GM18507 (cell line): ENCODE measurements at places on chromosomes 5 and 9.
A peak's percentile ranks its signal among the peaks of the same experiment; 100 is the strongest.

DNA sequence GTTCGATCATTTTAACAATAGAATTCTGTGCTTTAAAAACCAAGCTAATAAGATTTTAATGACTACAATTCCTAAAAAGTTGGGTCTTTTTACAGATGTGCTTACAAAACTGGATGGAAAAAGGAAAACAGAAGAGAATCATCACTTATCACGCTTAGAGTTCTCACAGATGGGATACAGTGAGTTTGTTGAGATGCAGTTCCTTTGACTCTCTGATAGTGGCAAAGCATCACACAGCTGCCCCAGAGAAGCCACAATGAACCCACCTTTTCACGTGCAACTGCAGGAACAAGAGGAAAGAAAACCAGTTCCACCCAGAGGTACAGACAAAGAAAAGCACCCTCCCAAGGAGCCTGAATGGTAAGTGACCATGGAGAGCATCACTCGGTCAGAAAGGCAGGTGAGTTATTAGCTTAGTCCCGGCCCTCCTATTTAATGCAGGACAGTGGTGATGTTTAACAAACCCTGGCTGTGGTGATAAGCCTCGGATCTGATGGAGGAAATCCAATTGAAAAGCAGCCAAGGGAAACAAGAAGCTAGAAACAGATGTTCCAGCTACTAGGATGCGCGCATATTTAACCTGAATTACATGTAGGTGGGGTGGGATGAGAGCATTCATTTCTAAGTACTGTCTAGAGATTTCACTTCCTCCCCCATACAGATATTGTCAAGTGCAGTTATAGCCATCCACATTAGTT is 167.7 kb downstream of the TARS1 start:
- no peak for DNase-seq

GRCh38 chr9:68619636-68620035 is 79.0 kb upstream of the TMEM252 start:
- DNase-seq, result no peak

DNA sequence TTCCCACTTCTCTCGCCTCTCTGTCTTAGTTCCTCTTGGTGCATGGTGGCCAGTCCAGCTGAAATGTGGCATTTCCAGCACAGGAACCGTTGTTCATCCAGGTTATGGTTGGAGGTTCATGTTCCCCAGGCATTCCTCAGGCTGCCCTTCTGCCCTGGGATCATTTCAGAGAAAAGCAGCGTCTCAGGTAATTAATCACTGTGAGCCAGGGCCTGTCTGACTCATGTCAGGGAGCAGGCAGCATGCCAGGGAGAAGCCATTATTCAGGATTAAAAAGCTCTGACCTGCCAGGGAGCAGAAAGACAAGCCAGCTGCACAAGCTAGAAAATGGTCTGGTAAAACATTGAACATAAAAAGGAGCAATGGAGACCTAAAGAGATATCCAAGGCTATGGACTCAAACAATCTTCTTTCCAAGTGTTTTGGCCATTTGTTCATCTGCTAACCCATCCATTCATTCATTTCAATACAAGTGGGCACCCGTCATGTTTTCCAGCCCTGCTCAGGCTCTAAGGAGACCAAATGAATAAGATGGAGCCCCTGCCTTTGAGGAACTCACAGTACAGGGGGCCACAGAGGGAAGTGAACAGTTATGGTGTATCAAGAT is 241.4 kb downstream of the DRD1 start:
- DNase-seq, result no peak

DNA sequence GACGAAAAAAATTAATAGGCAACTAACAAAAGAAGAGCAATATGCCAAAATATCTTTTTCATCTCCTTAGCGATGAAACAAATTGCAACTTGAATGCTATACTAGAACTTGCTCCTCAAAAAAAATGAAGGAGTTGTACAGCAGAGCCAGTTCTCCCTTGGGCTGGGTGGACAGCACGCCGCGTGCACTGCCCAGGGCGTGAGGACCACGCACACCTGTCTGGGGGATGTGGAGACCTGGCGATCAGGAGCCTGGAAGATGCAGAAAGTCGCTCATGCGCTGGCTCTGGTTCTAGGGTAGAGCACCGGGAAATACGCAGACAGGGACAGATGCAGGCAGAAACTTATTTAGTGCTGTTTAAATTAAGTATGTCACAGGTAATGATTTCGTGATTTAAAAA is 342.0 kb upstream of the IRX4 start:
- no peak for DNase-seq

DNA sequence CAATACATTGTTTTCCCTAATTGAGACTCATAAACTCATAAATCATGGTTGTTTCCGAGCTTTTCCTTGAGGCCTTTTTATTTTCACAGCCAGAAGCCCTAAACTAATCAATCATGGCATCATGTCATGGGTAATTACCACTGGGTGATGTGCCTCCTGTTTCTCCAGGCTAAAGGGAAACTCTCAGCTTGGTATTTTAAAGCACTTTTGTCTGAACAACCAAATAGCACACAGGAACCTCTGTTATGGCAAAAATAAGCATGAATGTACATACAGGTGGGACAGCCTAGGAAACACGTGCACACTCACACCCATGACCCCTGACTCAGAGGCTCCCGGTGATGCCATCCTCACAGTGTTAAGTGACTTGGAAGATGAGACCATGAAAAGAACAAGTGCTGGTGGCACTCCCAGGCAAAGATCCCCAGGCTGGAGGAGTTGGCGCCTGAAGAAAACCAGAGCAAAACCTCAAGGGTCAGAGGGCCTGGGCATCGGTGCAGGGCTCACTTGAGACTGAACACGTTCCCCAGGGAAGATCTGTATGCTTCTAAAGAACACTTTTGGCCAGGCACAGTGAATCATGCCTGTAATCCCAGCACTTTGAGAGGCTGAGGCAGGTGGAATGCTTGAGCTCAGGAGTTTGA is 154.3 kb downstream of the ROR2 start:
- DNase-seq, result no peak

DNA sequence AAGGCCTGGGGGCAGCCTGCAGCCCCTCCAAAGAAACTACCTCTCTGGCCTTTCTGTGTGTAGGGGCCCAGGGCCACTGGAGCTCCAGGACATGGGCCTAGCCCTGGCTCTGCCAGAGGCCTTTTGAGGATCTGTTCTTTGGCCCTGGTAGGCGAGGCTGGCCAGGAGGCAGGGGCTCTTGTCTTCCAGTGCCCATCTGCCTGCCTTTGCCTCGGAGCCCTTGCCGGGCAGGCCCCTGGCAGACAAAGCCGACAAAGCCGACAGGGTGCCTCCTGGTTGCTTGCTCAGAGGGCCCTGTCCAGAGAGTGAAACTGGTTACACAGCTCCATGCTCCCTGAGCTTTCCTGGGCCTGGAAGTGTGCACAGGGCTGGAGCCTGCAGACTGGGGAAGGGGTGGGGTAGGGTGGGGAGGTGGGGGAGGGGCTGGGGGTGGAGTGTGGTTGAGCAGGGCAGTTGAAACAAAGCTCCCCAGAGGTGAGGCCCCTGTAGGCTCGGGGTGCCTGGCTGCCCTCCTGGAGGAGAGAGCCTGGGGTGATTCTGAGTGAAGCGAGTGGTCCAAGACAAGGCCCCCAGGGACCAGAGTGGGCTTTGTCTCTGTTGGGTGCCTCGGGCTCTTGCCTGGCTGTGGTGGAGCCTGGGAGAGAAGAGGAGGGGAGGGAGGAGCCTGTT is 29.3 kb downstream of the PTPA start:
- no peak for DNase-seq

GRCh38 chr5:159759791-159760290 is 156.4 kb upstream of the ADRA1B start:
- no peak for DNase-seq

- DNase-seq, result no peak
Measured at GRCh38 chr5:131514316-131515283, 120.4 kb downstream of the RAPGEF6 start.

DNA sequence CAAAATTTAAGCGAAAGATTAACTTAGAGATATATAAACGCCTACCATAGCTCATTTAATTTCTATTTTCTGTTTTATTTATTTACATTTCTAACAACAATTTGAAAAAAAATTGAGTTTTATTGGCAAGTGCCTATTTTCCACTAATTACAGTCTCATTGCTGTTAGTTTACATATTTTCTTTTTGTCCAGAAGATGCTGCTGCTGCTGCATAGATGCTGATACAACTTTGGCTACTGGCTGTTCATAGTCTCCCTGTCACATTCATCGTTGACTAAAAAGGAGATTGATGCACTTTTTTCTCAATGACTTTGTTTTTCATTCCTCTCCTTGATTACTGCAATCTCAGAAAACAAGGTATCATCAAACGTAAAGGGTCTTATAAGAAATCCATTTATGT is 235.4 kb downstream of the CDH9 start:
- no peak for DNase-seq

GRCh38 chr5:4230786-4231641 is 635.4 kb downstream of the IRX1 start:
- DNase-seq, result no peak

GRCh38 chr5:16936150-16936988 is at the start of gene MYO10:
MYO10 (minus strand) TSS chr5:16936288; CDS start chr5:16935808, 480 bp downstream.
- DNase-seq, result peak; percentile 60

DNA sequence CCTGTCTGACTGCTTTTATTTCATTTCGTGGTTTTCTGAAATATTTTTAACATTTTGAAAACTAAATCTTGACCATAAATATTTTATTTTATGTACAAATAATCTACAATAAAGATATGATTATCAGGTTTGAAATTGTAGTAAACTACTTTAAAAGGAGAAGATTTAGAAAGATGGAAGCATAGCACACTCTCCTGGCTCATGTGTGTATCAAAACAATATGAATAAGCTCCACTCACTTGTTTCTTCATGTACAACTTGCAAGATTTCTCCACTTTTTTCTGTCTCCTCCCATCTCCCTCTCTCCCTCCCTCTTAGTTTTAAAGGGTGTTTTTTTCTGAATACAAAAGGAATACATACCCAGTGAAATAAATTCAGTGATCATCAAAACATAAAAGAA is 15.4 kb upstream of the VPS13A start:
- no peak for DNase-seq

DNA sequence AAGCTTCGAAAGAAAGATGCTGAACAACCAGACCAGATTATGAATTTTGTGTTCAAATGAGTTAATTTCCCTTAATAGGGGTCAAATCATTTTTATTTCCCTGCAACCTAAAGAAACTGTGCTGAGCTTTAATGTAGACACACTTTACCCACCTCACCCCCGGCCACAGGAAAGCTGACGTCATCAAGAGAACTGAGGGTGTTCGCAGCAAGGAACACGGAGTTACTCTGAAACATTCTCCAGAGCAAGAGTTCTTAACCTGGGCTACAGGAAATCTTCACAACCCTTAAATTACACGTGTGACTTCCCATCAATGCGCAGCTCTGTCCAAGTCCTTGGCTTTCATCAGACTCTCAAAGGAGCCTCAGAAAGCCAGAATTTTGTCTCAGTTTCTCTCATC is 116.3 kb downstream of the COL23A1 start:
- no peak for DNase-seq

DNA sequence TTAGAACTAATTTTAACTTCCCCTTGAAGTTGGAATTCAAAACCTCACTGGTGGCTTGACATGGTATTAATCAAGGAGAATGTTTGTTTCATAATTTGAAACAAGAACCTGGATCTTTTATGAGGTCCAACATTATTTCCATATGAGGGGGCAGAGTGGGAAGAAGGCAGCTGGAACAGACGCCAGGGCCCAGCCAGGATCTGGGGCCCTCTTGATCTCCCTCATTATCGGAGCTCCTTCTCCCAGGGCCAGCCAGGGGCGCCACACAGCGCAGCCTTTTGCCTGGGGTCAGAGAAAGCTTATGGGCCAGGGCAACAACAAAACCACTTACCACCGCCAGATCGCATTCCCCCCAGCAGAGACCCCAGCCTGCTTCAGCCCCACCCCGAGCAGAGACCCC is 27.1 kb upstream of the NKD2 start:
- no peak for DNase-seq

- no peak for DNase-seq
Measured at GRCh38 chr9:110180511-110181434, 27.2 kb downstream of the C9orf152 start.

- DNase-seq, result no peak
Measured at GRCh38 chr5:143236682-143237081, 166.8 kb downstream of the NR3C1 start.

DNA sequence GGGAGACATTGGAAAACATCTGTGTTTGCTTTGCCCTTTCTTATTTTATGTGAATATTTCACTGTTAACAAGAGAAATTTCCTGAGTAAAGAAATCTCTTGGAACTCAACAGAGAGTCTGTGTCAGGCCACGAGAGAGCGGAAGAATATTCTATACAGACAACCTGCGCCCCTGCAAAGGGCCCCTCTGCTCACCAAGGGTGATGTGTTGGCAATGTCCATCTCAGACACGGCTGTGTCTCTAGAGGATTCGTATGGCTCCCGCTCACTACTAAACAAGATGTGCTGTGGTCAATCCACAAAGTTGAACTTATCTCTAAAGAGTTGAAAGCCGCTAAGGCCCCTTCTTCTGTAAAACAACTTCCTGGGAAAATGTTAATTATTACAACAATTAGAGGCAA is 241.0 kb upstream of the IRX1 start:
- no peak for DNase-seq

DNA sequence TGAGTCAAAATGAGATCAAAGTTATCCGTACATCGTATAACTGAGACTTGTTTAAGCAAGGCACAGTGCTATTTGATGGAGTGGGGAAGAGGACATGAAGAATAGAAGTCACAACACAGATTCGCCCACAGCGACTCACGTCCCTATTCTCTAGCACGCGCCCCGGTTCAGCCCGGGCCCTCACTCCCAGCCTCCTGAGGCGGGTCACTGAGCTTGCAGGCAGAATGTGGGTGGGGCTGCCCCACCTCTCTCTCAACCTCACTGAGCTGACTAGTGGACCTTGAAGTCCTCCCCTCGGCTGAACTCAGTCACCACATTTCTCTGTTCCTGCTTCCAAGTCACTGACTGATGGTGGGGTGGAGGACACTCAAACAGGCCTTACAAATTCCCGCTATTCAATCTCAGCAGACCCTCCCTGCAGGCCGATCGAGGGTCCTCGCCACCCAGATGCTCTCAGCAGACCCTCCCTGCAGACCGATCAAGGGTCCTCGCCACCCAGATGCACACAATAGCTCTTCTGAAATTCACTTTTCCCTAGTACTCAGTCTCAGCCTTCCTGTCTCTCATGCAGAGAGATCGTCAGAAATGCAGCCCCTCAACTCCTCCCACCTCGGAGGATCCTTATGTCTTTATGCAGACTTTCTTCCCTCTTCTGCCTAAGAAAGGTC is 12.9 kb downstream of the GLDC start:
- DNase-seq, result peak; percentile 72

- DNase-seq, result no peak
Measured at GRCh38 chr5:160635046-160635445, 213.4 kb downstream of the PTTG1 start.

DNA sequence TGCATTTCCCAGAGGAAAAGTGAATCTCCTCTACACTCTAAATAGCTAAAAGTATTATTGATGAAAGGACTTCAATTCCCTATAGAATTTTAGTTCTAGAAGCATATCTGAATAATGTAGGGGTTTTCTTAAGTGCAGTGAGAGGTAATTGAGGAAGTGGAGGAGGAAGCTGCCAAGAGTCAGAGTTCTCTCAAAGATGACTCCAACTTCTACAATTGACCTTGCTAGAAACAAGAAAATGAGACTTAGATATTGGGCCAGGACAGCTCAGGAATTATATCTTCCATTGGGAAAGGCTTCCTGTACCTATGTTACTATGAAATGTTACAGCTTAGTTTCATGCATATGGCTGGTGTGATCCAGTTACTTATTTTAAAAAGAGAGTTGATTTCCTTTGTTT is 10.4 kb upstream of the F2R start:
- no peak for DNase-seq
